ENCODE measurements at places on chromosomes 12 and 14.

DNA sequence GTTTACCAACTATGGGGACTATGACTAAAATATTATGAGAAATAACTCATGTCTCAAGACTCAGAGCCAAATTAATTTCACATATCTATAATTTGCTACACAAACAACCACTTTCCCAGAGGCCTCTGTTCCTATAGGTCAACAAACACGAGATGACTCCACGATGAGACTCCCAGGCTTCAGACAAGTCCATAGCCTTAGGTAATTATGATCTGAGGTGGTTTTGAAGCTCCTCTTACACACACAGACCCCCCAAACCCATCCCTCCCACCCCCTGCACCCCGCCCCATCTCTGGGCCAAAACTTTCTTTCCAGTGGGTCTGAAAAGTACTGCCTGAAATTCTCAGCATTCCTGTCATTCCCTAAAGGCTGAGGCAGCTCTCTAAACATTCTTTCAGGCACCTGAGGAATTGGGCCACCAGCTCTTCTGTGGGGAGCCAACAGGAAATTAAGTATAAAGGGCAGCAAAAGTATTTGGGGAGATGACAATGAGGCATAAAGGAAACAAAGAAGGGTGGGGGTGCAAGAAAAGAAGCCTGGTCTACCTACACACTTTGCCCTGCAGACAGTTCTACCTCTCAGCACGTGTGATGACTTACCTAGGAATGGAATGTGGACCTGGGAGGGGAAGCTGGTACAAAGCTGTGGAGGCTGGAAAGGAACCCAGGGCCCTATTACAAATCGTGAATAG lies 143.6 kb downstream of the PAWR start:
- DNase-seq, result no peak

GRCh38 chr12:62129291-62129690 lies 130.9 kb upstream of the USP15 start:
- DNase-seq, result no peak

- no peak for DNase-seq
Measured at GRCh38 chr14:31792726-31793125, 231.5 kb downstream of the NUBPL start.

DNA sequence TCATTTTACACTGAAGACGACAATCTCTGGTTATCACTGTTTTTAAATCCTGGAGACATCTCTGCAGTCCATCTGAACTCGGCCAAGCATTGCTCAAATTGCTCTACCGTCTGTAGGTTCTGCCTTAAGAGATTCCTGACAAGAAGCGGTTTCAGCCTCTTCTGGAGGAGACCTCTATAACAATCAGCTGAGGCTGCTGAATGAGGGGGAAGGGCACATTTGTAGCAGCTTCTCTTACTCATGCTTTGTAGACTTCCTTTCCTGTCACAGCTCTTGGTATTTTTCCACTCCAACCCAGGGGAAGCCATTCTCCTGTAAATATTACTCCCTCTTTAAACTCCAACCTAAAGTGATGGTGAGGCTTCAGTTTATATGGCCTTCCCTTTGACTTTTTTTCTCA lies 3.0 kb downstream of the ARG2 start:
- peak; percentile 76 for DNase-seq

DNA sequence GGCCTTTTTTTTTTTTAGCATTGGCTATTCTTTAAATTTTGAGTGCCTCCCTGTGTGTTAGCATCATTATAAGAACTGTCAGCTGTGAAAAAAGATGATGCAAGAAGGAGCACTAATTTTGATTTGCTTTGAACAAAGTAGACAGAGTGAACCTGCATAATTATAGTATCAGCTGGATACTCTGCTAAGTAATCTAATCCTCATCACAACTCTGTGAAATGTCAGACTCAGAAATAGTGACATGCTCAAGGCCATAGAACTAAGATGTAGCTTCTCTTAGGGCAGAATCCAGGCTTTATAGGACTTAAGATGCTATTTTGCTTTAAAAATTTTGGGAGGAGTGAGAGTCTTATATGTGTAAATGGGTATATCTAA lies 31.9 kb downstream of the FBXO34 start:
- no peak for DNase-seq

GRCh38 chr14:42778984-42779383 lies 1172.3 kb downstream of the LRFN5 start:
- no peak for DNase-seq

GRCh38 chr12:49696723-49697122 lies 10.5 kb downstream of the FMNL3 start:
- DNase-seq, result no peak

DNA sequence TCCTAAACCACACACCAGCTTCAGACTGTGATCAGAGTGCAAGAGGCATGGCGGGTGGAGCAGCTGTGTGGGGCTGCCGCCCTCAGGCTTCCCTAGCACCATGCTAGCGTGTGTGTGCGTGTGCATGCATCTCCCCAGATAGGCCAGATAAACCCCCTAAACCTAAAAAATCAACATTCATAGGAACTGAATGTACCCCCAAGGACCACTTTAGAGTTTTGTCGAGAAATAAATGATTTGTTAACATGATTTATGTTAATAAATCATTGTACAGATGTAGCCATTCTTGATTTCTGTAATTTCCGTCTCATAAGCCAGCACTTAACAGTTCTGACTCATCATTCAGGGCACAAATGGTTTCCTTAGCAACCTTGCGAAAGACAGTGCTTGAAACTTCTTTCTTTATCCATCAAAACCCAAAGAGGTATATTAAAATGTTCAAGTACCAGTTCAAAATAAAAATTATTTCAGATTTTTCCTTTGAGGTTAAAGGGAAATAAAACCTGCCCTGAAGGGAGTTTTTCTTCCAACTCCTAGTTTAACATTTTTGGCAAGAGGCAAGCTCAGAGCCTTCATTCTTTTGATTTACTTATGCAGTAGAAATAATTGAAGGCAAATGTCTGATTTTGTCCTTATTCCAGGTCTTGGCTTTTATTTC lies 206.2 kb upstream of the RGS6 start:
- peak; percentile 58 for DNase-seq

- DNase-seq, result no peak
Measured at GRCh38 chr12:32522331-32523221, 123.2 kb downstream of the FGD4 start.

- no peak for DNase-seq
Measured at GRCh38 chr12:114666746-114667668, 17.0 kb downstream of the TBX3 start.

- no peak for DNase-seq
Measured at GRCh38 chr12:64218597-64218996, 3.5 kb downstream of the KICS2 start.

DNA sequence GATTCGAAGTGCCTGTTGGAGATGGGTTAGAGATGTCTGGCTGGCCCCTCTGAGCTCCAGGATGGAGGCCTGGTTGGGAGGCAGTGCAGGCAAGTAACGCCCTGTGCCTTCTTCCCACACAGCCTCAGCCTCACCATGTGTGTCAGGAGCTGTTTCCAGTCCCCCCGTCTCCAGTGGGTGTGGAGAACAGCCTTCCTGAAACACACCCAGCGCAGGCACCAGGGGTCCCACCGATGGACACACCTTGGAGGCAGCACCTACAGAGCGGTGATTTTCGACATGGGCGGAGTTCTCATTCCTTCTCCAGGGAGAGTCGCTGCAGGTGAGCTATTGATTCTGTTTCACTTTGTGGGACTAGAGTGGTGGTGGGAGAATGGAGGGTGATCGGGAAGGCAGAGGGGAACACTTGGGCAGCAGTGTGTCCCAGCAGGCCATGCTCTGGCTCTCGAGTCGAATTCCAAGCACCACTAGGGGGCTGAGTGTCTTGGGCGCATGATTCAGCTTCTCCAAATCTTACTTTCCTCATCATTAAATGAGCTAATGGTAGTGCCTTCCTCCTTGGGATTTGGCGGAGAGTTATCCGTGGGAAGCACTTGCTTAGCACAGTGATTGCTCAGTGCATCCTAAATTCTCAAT lies 6.8 kb downstream of the ACAD10 start:
- no peak for DNase-seq

All from putamen (tissue), 1 donor.